ENCODE measurements at places on chromosomes 11 and 22.
A peak's percentile ranks its signal among the peaks of the same experiment; 100 is the strongest.

GRCh38 chr22:42163515-42163914 lies 32.9 kb upstream of the CYP2D6 start:
- DNase-seq = no peak

DNA sequence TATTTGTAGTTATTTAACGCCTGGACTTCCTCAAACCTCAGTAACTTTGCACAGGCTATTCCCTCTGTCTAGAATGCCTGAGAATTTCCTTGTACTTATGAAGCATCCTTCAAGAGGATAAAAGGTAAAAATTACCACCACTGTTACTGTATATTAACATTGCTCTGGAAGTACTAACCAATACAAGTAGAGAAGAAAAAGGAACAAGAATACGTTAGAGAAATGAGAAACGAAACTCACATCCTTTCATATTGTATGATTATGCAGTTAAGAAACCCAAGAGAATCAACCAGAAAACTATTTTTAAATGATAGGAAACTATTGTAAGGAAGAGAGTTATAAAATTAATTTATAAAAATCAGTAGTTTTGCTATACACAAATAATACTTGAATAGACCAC lies 48.2 kb upstream of the OR5P2 start:
- DNase-seq = no peak

DNA sequence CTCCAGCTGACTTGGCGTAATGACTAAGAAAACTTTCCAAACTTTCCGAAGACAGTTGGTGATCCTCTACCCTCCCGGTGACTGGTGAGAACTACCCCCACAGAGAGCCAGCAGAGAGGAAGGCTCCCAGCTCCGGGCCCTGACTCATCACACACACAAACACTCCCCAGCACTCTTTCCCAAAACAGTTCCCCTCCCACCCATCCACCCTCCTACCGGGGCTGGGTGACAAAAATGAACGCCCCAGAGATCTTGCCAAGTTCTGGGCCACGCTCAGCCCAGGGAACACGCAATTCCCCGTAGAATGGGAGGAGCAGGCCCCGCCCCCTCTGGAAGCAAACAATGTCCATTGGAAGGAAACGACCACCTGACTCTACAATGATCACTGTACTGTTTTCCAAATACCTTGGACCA lies 21.3 kb upstream of the JAM3 start:
- DNase-seq = peak; percentile 53

- DNase-seq = no peak
Measured at GRCh38 chr22:22030493-22031182, 48.1 kb upstream of the TOP3B start.

DNA sequence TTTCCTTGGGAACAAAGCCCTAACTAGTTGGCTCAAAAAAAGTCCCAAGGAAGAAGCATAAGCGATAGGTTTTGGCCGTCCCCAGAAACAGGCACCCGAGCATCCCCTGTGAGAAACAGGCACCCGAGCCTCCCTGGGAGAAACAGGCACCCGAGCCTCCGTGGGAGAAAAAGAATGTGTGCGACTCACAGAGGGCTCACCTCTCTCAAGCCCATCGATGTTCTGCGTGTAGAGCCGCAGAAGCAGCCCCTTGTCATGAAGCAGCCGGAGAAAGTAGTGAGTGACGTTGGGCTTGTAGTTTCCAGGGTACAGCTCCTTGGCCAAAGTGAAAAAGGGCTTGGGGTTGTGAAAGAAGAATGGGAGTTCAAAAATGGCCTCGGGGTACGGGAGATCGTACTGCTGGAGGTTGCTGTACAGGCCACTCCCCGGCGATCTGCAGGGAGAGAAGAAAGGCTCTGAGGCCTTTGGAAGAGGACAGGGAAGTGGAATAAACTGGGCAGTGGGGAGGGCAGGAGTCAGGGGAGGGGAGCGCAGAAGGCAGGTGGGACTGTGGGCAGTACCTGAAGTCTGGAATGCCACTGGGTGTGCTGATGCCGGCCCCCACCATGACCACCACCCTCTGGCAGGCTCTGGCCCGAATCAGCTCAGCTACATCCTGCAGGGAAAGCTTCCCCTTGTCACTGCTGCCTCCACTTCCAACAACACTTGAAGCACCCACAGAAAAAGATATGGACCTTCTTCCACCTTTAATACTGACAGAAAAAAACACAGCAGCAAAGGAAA lies 3.2 kb downstream of the SIRT3 start:
- DNase-seq = no peak

DNA sequence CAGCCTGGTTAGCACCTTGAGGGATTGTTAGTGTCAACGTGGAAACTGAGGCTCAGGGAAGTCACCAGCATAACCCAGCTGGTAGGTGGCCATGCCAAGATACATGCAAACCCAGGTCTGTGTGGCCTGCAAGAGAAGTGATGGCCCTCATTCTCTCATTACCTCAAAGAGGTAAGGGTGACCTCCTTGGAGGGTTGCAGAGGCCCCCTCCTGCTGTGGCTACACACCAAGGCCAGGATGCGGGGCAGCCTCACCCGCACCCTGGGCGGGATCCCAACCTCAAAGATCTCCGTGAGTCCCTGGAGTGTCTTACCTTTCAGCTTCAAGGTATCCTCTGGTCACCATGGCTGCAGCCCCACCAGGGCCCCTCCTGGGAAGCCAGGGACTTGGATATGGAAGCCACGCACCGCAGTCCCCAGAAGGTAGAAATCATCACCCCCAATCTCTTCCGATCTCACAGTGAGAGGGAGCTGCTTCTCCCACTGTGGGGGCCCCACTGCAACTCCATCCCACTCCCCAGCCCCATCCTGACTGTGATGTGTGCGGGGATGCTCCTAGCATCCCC lies 95.4 kb downstream of the MORC2 start:
- no peak for DNase-seq

DNA sequence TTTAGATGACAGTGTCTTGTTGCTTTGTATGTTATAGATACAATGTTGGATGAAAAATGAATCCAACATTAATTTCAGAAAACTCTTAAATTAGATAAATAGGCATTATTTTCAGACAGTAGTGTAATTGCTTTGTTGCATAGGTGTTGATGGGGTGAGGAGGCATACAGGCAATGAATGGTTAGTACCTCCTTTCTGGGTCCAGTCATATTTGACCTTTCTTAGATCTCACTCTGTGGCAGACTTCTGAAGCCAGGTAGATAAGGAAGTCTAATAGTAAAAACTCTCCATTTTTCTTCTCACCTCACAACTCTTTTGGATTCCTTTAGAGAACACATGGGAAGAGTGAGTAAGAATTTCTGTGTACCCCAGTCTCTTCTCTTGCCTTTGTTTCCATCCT lies 31.8 kb downstream of the BIRC2 start:
- no peak for DNase-seq

GRCh38 chr11:61290905-61291690 lies 4.0 kb downstream of the VWCE start:
- no peak for DNase-seq

- DNase-seq = no peak
Measured at GRCh38 chr11:85266646-85267045, 360.5 kb downstream of the DLG2 start.
